ENCODE measurements at places on chromosomes 11 and 22.

DNA sequence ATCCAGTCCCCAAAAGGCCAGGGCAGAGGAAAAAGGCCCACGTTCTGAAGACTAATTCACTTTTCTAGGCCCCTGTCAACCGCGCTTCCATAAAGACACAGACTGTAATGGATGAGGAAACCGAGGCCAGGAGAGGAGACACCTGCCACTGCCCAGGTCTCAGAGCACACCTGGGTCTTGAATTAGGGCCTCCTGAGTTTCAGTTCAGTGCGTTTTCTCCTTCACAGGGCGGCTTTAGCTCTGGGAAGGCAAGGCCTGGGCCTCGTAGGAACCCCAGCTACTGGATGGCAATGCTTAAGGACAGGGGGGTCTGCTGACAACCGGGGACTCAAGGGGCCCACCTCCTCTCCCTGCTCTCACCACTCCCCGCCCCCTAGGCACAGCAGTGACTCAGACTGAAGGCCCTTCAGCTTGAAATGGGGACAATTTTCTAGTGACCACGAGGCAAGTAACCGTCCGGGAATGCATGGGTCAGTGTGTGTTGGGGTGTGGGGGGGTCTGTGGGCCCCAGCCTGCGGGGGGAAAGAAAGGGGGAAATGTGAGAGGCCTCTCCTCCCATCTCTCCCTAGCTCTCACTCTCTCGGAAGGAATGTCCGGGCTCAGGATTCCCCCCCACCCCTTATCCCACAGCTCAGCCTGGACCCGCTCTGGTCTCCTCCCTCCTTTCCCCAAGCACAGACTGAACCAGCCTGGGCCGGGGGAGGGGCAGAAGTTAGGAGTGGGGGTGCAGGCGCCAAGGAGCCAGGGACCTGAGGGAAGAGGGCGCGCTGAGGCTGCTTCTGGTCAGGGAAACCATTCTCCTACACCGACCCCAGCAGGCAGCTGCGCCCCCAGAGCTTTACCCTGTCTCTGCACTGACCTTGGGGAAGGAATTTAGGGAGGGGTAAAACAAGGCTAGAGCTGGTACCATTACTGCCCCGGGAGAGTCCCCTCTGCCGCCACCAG is 17.2 kb downstream of the CREB3L1 start:
- no peak for DNase-seq

DNA sequence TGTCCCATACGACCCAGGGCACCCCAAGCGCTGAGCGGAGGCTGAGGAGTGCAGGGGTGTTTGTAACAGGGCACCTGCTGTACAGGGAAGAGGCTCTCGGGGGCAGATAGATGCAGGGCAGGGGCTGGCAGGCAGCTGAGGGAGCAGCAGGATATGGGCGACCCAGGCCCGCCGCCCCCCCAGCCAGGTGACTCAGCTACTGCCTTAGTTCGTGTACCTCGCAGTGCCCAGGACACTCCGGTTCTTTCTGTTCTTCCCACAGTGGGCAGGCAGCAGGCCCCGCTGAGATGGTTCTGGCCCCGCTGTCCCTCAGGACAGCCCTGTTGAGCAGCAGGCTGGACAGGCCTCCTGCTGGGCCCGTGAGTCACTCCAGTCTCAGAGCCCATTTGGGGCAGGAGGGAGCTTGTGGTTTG is 16.2 kb downstream of the PHLDA2 start:
- no peak for DNase-seq

GRCh38 chr11:64639885-64640284 is 48.9 kb downstream of the SLC22A12 start:
- no peak for DNase-seq

GRCh38 chr11:128814856-128815705 is 52.0 kb downstream of the KCNJ1 start:
- DNase-seq, result no peak

- DNase-seq, result no peak
Measured at GRCh38 chr11:65585396-65586246, 9.8 kb downstream of the EHBP1L1 start.

All from head of caudate nucleus (tissue), 42 donors.